Fibroblast of skin of back (primary cell): ENCODE measurements at places on chromosomes 3 and 15.

- DNase-seq, result peak; percentile 49
Measured at GRCh38 chr3:13655061-13655913, 106.4 kb downstream of the FBLN2 start.

DNA sequence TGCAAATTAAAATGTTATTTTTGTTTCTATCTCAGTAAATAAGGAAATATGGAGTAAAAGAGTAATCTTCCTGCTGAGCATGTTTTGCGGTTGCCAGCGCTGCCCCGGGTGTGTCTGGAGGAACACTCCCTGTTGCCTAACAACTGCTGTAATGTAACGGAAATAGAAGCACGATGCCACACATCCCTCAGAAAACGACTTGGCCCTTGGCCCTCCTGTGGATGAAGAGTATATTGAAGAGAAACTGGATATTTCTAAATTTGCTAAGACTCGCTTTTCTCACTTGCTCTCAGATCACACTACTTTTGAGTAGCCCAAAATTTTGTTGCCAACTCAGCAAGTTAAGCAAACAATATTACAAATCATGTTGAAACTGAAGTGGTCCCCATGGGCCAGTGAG lies 18.9 kb downstream of the CX3CR1 start:
- peak; percentile 94 for DNase-seq

DNA sequence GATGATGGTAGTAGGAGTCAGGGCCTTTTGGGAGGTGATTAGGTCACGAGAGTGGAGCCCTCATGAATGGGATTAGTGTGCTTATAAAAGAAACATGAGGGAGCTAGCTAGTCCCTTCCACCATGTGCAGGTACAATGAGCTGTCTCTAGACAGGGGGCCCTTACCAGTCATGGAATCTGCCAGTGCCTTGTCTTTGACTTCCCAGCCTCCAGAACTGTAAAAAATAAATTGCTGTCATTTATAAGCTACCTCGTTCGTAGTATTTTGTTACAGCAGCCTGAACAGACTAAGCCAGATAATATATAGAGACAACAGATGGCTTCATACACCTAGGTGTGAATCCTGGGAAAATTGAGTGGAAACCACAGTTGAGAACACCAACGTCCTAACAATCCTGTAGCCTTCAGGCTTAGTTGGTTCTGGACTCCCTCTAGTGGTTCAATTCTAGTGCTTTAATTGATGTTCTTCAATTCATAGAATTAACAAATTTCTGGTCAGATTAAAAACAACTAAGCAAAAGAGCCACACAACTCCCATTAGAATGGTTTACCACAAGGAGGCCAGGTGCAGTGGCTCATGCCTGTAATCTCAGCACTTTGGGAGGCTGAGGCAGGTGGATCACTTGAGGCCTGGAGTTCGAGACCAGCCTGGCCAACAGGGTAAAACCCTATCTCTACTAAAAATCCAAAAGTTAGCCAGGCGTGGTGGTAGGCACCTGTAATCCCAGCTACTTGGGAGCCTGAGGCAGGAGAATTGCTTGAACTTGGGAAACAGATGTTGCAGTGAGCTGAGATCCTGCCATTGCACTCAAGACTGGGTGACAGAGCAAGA lies 21.3 kb upstream of the GATM start:
- peak; percentile 54 for DNase-seq

- peak; percentile 80 for DNase-seq
Measured at GRCh38 chr3:194565597-194566190, 67.5 kb downstream of the TMEM44 start.

GRCh38 chr15:68992696-68993095 lies 21.8 kb upstream of the NOX5 start:
- no peak for DNase-seq

- no peak for DNase-seq
Measured at GRCh38 chr15:80531796-80532195, 127.6 kb downstream of the ARNT2 start.

GRCh38 chr3:8156831-8157230 lies 344.8 kb upstream of the LMCD1 start:
- DNase-seq, result no peak

- DNase-seq, result peak; percentile 83
Measured at GRCh38 chr15:84748274-84749110, at the start of gene ZNF592. TSS of gene ZNF592 (plus strand) at chr15:84748592. CDS start at chr15:84782676, 34,084 bp downstream.

DNA sequence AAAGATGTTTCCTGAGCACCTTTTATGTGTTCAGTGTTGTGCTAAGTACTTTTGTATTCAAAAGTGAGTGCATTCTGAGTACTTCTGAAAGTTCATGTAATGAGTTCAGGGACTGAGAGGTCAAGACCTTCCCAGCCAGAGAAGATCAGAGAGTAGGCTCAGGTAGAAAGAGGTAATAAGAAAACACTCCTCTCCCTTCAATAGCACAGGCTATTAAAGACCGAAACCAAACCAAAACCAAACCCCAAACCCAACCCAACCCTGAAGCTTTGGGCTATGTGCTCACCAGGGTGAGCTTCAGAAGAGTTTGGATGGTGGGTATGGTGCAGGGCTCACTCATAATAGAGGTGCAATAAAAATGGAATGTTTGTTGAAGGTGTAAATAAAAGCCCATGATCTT lies 76.7 kb upstream of the FAM3D start:
- DNase-seq, result no peak

- peak; percentile 49 for DNase-seq
Measured at GRCh38 chr3:106826791-106827311, 550.4 kb upstream of the CCDC54 start.

DNA sequence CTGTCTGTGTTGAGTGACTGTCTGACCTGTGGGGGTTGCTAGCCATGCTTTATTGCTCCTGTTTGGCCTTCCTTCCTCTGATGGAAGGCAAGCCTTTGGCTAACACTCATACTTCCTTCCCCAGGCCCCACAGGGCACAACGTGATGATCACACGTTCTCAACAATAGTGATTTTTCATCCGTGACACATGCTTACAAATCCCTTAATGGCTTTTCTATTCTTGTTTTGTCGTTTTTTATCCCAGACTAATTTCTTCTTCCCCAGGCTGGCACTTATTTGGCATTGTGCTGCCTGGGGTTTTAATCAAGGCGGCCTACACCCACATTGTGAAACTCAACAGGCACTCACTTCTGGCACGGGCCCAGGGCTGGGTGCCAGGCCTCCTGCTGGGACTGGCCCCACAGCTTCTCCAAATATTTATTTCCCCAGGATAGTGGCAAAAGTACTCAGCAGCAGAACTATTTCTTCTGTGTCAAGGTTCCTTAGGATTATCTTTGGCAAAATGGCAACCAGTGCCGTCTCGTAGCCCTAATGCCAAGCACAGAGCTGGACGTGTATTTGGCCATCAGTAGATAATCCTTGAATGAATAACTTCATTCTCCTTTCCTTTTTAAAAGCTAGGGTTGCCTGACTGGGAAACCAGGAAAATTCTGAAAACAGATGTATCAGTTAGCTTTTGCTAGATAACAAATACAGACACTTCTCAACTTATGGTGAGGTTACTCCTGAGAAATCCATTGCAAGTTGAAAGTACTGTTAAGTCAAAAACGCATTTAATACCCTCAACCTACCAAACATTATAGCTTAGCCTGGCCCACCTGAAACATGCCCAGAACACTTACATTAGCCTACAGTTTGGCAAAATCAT lies 30.6 kb downstream of the CMTM7 start:
- peak; percentile 76 for DNase-seq

DNA sequence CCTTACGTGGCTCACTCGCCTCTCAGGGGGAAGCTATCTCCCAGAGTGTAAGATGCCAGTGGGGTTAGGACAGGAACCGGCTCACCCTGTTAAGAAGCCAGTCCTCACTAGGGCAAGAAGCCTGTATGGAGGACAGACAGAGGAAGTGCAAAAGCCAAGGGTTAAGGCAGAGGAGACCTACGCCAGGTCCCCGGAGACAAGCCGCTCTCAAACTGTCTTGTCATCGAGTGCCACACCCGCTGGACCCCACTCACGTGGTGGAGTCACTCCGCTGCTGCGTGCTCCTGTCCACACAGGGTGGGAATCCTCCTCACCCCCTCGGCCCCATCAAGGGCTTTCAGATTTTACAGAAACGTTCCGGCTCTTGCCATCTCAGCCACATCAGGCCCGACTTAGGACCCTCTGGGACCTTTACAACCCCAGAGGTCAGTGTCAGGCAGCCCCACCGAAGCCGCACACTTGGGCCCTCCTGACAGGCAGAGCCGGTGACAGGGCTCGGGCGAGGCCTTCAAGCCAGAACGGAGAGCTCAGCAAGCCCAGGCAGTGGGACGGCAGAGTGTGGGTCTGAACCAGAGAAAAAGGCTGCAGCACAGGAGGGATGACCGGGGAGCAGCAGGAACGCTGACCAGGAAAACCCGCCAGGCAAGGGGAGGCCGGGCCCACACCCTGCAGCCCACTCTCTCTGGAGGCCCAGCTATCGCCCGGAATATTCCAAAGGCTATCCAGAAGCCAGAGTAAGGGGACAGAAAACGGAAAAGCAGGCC lies 61.7 kb downstream of the XXYLT1 start:
- DNase-seq, result no peak

- no peak for DNase-seq
Measured at GRCh38 chr3:4818164-4818563, 161.1 kb upstream of the BHLHE40 start.

GRCh38 chr3:61632568-61633175 lies 71.3 kb downstream of the PTPRG start:
- DNase-seq, result peak; percentile 42

- DNase-seq, result no peak
Measured at GRCh38 chr3:174596447-174596982, 262.6 kb upstream of the NAALADL2 start.

GRCh38 chr3:120791913-120792312 lies 49.4 kb downstream of the GTF2E1 start:
- DNase-seq, result peak; percentile 91

DNA sequence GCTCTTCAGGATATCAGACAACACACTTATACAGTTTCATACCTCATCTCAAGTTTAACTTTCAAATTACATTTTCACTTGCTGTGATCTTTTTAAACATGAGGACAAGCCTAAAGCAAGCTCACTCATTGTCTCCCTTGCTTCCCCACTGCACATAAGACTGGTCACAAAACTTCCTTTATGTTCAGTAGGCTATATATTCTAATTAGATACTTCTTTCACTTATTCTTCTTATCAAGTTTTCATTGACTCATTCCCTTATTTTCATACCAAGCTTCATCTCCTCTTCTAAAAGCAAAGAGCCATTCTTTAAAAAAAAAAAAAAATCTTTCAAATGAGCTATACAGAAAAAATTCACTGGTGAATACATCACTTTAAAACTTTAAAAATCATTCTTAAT lies 62.6 kb downstream of the ESYT3 start:
- DNase-seq, result no peak

GRCh38 chr3:39491733-39492350 lies 24.4 kb downstream of the MOBP start:
- no peak for DNase-seq

DNA sequence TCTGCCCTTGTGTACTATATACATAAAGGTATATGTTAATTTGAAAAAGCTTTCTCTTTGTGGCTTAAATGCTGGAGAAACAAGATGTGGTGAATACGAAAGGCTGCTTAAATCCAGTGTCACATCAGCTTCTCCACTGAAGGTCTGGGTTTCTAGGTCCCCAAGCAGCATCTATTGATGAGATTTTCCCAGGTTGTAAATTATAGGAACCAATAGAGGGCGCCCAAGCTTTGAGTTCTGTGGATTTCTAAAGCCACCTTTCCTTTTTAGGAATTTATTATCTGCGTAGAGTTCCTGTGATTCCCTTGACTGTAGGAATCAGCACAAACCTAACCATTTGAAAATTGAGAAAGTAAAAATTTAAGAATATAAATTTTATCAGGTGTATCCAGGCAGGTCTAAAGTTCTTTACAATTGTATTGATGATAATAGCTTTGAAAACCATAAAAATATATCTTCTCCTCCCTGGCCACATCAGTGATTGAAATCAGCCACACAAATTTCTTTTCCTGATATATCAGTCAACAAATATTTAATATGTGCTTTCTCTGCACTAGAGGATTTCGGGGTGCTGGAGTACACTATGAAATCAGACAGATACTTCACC lies 88.3 kb upstream of the ADAMTSL3 start:
- peak; percentile 32 for DNase-seq

DNA sequence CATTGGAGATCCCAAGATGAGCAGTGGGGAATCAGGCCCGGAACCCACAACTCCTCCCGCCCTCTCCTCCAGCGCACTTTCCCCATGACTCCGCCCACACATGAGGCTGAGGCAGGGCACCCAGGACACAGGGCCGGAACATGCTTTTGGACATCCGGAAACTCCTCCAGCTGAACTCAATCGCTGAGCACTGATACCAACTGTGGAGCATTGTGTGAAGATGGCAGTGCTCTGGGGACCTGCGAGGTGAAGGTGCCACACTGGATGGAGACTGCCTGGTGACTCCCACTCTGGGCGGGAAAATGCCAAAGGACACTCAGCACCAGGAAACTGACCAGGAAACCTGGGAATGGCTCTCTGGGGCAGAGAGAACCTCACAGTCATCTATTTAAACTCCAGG lies 189.1 kb downstream of the FAM43A start:
- DNase-seq, result no peak

DNA sequence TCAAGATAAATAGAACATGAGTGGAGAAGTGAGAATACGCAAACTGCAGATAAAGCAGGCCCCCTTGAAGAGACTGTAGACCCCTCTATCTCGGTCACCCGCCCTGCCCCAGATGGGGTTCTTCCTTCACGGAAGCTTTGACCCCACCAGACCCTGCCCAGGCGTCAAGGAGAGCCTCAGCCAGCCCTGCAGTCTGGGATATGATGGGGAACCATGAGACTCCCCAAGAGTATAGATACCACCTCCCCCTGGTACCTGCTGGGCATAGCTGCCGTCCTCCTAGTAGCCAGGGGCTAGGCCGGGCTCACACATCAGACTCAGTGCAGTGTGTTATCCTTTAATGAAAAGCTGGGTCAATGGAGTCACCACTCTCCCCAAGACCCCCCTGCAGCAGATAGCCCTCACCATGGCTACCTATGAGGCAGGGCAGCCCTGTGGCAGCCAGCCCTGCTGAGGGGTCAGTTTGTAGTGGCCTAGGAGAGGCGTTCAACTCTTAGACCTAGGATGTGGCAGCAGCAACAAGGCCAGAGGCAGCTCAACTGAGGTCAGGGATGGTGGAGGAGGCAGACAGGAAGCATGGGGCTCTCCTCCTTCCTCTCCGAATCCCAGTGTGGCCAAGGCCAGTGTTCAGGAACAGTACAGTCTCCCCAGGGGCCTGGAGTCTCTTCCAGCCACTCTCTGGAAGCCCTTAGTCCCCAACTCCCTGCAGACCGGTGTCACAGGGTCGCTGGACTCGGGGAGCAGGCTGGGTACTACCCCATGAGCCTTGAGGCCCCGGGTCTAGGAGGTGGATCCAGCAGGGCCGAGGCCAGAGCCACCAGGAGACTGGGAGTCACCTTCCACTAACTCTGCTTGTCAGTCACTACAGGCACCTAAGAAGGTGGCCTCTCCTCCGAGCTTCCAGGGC lies 26.1 kb downstream of the PLXNB1 start:
- DNase-seq, result no peak
